ENCODE measurements at places on chromosomes 2 and 18. TPM values are rescaled to one million over a fixed set of nuclear protein-coding genes. Genes with fewer than 3 reads are reported as not detected.

Gene UGT1A6
- total RNA-seq = not detected

Gene SLC66A2
- total RNA-seq = 31.8 TPM

Gene IL18RAP
- total RNA-seq = not detected

Gene MROH2A
- total RNA-seq = 0.31 TPM

Gene ASPRV1
- total RNA-seq = 0.87 TPM

Gene LRP2
- 0.23 TPM for total RNA-seq

GRCh38 chr18:12883372-12883683, 709 bp downstream of the PTPN2 start:
- DNase-seq = peak; percentile 41

- DNase-seq = no peak
These were observed 98.3 kb downstream of the DTNA start for GRCh38 chr18:34808389-34808788.

DNA sequence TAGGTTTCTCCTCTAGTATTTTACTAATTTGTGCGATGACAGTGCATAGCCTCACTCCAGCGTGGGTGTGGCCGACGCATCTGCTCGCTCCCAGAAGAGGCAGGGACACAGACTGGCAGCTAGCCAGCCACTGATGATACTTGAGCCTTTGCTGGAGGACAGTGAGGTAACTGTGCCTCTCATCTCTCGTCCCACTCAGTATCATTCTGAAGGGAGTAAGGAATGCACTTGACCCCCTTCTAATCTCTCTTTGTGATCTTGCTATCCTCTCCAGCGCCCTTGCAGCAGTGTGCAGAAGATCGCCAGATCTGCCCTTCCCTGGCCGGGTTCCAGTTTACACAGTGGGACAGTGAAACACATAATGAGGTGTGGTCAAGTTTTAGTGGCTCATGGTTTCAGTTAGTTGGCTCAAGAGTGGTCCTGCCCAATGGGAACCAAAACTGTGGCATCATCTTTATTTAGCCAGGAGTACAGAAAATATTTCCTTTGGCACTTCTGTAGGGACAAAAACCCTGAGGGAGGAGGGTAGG, 17.5 kb downstream of the NCAPH start:
- DNase-seq = no peak

GRCh38 chr2:181268174-181268867, 188.9 kb upstream of the ITGA4 start:
- DNase-seq = no peak

DNA sequence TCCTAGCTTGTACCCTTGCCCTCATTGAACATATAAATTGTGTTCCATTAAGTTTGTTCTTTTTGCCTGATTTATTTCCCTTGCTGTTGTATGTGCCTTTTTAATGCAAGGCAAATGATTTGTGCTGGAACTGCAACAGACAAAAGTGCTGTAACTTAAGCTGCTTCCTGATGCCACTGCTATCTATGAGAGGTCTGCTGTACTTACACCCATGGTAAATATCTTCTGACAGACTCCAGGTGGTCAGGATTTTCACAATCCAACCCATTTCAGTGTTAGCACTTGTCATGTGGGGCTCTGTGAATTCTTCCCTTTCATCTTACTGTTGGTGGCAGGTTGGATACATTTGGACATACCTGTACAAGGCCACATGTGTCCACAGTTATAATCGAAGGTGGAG, 63.5 kb downstream of the ARHGAP15 start:
- no peak for DNase-seq

- no peak for DNase-seq
These were observed 65.6 kb downstream of the MRPS9 start for GRCh38 chr2:105103481-105103880.

DNA sequence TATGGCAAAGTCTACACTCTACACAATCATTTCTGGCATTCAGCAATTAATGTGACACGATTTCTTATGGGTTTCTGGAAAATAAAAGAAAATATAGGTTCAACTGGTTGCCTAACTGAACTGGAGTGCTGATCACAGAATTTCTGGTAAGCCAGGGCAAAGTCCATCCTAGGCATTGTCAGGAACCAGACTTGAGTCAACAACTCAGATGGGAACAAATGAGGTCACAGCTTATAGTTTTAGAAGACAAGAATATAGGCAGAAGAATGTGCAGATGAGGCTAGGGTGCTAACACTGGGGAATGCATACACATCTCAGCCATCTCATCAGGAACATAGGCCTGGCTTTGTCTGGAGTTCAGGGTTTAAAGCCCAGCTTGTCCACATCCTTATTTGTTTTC, 317.2 kb upstream of the ID2 start:
- DNase-seq = no peak

GRCh38 chr2:223727562-223727961, 109.8 kb downstream of the AP1S3 start:
- peak; percentile 18 for DNase-seq

DNA sequence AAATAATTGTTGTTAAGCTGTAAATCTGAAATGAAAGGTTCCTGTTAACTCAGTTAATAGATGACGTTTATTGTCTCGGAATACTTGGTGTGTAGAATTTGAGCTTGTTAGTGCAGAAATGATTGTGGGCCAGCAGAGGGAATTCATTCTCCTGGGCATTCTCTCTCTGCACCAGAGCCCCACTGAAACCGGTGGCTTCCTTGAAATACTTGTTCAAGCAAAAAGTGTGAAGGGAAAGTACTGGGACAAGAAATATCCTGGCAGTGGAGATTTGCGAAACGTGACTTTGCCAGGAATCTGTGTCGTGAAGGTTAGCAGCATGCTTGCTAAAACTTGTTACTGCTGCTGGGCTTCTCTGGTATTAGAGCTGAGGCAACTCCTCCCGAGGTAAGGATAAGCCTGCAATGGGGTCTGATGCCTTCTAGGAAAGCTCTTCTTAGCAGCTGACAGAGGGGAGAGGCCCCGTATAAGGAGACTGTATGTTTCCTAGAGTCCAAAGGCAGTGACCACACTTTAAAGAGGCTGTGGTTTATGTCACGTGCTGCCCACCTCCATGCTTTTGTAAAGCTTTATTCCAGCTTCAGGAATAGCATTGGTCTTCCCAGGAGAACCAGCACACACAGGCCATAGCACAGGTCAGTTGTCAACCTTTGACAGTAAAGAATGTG, 2.0 kb downstream of the ITGA6 start:
- DNase-seq = no peak

- DNase-seq = no peak
These were observed 15.9 kb downstream of the MYO7B start for GRCh38 chr2:127551221-127551930.

DNA sequence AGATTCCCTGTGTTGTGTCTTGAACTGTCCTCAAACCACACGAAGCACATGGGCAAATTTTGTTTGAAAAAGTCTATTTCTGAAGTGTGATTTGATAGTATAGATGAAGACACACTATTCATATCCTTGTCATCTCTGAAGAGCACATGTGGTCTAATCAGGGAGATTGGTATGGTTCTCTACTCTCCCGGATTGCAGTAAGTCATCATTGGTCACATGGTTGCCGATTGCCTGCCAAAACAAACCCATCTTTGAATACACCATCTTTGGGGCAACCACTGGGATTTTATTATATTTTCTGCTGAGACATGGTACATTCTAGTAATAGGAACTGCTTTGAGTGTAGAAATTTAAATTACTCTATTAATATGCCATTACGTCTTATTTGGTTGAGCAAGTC, 186.9 kb downstream of the MYO1B start:
- no peak for DNase-seq

DNA sequence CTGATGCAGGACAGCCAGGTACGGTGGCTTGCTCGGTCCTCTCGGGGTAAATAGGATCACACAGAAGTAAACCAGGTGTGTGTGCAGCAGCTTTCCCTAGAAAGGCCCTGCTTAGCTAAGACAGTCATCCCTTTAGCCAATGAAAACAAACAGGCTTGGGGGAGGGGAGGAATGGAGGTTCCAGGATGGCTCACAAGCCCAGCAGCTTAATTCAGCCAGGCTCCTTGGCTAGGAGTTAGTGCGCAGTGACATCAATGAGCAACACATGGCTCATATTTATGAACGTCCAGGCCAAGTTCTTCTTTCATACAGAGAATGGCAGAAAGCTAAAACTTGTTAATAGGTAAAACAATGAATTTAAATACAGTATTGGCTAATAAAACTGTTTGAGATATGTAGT, 10.2 kb downstream of the IAH1 start:
- no peak for DNase-seq

DNA sequence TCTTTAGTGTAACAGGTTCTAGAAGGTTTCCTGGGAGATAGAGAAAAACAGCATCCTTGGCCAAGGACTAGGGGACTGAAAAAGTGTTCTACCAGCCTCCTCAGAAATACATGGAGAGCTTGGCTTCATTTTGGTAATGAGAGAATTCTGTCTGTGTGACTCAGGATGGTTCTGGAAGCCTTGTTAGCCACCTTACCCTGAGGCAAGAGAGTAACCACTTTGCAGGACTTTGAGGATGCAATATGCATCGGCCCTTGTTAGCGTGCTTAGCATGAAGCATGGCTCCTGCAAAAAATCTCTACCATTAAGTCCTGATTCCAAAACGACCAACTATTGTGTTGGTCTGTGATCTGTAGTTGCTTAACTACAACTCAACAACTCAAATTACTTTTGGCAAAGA, 79.8 kb downstream of the C1QL2 start:
- no peak for DNase-seq

GRCh38 chr2:231050018-231050901, 6.4 kb upstream of the PSMD1 start:
- no peak for DNase-seq

- no peak for DNase-seq
These were observed 246.4 kb upstream of the PXDN start for GRCh38 chr2:1990724-1991123.

Data from endothelial cell (in vitro differentiated cells).